ENCODE measurements at places on chromosomes 6 and 20.

DNA sequence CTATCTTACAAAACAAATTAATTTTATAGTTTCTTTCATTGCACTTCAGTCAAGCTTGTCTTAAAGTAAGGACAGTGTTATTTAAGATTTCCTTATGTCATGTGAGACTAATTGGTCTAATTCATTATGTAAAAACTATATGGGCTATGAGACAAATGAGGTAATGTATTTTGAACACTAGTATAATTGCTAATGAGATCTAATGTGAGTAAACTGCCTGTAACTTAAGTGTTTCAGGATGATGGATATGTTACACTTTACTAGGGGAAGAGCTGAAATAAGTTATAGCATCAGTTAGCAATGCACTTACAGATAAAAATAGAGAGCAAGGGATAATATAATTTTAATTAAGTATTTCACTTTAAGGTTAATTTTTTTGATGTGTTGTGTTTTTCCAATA, 386.3 kb upstream of the MAP3K7 start:
- no peak for DNase-seq

DNA sequence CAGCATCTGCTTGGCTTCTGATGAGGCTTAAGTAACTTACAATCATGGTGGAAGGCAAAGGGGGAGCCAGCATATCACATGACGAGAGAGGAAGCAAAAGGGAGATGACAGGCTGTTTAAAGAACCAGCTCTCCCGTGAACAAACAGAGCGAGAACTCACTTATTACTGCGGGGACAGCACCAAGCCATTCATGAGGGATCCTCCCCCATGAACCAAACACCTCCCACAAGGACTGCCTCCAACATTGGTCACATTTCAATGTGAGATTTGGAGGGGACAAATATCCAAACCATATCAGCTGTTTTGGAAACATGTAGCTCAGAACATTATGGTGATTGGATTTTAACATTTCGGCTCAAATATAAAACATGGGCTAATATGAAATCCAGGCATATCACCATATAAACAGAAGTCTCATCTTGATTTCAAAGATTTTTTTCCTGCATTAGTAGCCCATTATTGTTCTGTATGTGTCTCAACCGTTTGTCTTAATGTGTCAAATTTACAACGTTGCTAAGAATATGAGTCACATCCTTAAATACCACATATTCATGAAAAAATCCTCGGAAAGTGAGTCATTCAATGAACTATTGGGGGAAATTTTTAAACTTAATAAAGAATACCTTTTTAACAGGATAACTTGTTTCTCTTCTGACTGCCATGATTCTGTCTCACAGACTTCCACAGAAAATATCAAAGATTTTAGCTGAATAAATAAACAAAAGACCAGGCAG, 894.3 kb downstream of the TFAP2A start:
- DNase-seq = no peak

DNA sequence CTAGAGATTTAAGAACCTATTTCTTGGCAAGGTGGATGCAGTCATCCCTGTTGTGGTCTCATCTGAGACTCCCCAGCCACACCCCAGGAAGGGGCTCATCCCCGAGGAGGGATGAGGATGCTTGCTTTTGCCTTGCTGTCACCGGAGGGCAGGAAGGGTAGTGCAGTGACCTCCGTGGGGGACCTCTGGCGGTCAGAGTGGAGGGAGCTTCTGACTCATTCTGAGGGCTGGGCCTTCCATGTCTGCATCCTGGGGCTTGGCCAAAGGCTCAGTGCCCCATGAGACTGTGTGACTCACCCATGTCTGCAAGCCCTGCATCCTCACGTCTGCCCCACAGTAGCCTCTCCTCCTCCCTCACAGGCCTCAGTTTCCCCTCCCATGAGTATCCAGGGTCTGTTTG, 38.7 kb downstream of the UQCC2 start:
- peak; percentile 78 for DNase-seq

DNA sequence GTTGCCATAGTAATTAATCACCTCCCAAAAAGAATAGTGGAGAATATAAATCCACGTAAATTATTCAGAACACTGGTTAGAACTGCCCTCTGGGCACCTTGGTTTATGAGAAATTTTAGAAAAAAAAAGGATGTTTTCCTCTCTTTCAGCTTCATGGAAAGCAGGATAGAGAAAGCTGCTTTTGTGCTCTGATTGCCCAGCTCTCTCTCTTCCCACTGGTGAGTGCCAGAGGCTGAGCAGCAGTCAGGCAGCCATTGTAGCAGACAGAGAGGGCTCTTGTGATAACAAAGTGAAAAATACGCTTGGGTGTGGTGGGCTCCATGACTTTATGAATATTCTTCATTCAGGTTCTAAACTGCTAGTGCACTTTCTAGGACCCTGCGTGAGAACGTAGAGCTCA, 26.4 kb downstream of the SLC35F1 start:
- DNase-seq = no peak

- DNase-seq = no peak
Observed at GRCh38 chr20:61911824-61912223, 153.9 kb downstream of the TAF4 start.

- DNase-seq = no peak
Observed at GRCh38 chr6:153591159-153591558, 447.9 kb upstream of the OPRM1 start.

- DNase-seq = peak; percentile 97
Observed at GRCh38 chr6:7467007-7467897, 74.2 kb upstream of the DSP start.

DNA sequence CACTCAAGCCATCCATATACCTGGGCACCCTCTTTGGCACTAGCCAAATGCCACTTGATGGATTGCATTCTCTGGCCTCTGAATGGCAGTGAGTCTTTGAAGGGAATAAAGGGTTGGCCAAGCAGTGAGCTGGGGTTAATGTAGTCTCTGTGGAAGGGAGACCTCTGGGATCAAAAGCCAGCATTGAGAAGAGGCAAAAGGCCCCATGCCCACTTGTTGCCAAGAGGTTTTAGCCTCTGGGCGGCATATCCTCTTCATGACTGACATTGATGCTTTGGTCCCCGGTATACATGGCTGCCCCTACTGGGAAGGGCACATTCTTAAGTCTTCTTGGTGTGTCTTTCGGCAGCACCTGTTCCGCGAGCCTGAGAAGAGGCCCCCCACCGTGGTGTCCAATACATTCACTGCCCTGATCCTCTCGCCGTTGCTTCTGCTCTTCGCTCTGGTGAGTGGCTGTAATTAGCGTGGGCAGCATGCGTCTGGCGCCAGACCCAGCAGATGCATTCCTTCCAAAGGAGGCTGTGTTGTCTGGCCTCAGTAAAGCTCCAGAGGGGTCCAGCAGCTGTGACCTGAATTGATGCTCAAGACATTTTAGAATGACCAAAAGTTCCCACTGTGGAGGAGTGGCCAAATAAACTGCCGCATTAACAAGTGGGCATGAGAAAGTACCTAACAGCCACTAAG, 29.5 kb downstream of the GHRH start:
- no peak for DNase-seq

GRCh38 chr6:154187203-154187602, 148.2 kb downstream of the OPRM1 start:
- no peak for DNase-seq

DNA sequence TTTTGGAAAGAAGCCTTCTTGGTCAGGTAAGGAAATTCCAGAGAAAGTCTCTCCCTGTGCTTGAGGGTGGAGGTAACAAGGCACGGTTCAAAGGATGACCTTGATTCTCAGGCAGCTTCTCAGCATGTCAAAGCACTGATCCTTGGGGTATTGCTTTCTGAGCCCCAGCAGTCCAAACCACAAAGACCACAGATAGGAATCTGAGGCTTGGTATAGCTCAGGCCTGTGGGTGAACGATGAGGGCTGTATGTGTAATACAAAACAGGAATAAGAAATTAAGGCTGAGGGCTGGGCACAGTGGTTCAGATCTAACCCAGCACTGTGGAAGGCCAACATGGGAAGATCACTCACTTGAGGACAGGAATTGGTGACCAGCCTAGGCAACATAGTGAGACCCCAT, 70.2 kb upstream of the SLC22A1 start:
- DNase-seq = no peak

- DNase-seq = no peak
Observed at GRCh38 chr6:152170313-152170701, 362.8 kb downstream of the ESR1 start.

GRCh38 chr6:69164564-69165229, 529.6 kb downstream of the ADGRB3 start:
- no peak for DNase-seq

DNA sequence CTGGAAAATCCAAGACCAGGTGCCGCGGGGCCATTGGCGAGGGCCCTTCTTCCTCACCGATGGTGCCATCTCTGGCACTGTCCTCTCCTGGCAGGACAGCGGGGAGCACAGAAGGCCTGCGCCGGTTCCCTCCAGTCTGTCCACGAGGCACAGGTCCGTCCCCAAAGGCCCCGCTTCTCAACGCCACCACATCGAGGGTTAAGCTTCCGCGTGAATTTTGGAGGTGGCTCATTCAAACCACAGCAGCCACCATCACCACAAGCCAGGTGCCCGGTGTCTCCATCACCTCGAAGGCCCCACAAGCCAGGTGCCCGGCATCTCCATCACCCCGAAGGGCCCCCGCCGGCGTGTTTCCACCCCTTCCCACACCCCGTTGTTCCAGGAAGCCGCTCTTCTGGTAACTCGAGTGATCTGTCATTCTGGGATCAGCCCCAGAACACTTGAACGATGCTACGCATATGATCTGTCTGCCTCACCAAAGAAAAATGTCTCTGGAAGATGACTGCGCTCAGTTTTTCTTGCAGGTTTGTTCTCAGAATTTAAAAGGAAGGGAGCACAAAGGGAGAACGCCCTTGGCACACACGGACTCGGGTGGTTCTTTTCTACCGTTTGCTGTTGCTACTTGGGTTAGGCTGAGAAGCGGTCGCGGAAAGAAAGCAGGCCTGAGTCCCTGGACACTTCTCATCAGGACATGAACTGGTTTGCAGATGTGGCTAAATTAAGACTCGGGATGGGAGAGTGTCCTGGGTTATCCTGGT, 9.9 kb upstream of the KIF25 start:
- no peak for DNase-seq

DNA sequence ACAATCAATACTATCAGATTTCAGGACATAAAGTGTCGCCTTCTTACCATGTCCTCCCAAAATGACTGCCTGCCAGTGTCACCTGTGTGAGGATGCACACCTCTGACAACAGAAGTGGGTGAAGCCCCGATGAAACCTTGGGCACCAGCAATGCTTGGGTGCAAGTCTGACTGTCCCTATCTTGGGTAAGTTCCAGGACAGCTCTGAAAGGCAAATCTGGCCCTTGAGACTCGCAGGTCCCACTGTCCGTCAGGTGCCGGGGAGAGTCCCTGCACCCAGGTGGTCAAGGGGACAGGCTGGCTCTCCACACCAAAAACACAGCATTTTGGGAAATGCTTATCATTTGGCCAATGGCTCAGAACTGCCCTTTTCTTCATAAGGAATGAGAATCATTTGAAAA, 43.3 kb downstream of the EZR start:
- no peak for DNase-seq

GRCh38 chr6:145031962-145032361, 703.4 kb downstream of the EPM2A start:
- no peak for DNase-seq

DNA sequence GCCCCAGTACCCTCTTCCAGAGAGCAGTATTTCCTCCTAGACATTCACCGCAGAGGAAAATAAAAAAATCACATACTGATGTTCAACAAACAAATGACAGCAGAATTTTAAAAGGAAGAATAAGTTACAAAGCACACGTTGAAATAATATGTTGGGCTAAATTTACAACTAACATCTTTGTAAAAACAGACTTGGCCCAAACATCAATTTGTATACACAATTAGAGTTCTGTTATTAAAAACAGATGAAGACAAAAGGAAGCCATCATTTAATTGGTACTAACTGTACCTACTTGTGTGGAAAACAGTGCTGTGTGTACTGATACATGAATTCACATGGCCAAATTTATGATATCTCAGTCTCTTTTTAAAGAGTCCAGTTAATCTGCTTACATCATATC, 46.3 kb downstream of the KIF6 start:
- DNase-seq = no peak

GRCh38 chr6:132227904-132228303, 173.4 kb downstream of the MOXD1 start:
- no peak for DNase-seq

- no peak for DNase-seq
Observed at GRCh38 chr20:13105039-13105438, 96.3 kb downstream of the SPTLC3 start.
